ENCODE measurements at places on chromosomes 16 and 17.

- no peak for DNase-seq
Observed at GRCh38 chr16:14325502-14326401, 254.6 kb downstream of the MRTFB start.

DNA sequence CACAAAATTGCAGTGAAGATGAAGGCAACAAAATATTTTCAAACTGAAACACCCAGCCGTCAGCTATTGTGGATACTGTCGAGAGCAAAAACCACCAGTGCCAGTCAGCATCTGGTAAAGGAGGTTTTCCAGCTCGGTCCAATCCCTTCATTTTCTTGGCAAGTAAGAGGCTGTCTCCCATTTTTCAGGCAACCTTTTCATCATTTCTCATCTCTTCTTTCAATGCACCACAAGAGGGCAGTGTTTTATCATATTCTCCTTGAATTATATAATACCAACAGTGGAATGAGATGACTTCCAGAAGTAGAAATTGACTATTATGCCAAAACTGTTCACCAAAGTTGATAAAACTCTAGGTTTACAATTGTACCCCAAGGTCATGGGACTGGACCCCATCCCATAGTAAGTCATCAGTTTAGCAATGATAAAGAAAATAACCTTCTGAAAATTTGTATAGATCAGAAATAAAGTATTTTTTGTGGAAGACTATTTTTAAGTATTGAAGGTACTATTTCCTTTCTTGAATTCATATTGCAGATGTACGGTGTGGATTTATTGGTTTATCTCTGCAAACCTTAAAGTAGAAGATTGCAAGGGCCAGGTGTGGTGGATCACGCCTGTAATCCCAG is 16.8 kb downstream of the NQO1 start:
- no peak for DNase-seq

DNA sequence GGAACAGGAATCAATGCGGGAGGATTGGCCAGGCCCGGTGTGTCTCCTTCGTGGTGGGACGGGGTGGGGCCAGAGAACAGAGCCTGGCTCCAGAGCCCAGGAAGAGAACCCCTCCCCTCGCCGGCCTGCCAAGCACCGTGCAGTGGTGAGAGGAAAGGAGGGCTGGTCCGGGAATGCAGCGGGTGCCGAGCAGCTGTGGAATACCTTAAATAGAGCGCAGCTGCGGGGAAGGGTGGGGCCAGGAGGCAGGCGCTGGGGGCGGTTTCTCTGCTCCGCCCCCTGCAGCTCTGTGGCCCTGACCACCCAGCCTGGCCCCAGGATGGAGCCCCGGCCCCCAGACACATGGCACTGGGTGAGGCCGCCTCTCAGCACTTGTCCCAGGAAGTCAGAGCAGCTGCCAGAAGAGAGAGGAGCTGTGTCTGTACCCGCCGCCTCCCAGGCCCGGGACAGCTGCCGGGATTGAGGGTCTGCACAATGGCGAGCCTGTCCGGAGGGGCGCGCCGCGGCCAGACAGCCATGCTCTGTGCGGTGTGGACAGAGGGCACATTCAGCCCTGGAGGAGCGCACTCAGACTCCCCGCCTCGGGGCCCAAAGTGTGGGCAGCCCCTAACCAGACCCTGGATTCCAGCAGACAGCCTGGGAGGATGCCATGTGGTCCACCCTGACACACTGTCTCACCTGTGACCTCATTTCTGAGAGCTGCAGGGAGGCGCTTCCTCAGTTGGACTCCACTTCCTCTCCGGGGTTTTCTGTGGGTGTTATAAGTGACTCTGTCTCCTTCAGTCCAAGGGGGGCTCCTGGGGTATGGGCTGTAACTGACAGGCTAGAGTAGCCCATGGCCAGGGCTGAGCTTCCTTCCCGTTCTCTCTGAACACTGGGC is 268.8 kb downstream of the SEC14L1 start:
- DNase-seq, result no peak

- DNase-seq, result no peak
Observed at GRCh38 chr16:10128397-10129258, 53.6 kb downstream of the GRIN2A start.

All from CD8-positive, alpha-beta T cell (primary cell).